ENCODE measurements at places on chromosomes 12 and 14.

DNA sequence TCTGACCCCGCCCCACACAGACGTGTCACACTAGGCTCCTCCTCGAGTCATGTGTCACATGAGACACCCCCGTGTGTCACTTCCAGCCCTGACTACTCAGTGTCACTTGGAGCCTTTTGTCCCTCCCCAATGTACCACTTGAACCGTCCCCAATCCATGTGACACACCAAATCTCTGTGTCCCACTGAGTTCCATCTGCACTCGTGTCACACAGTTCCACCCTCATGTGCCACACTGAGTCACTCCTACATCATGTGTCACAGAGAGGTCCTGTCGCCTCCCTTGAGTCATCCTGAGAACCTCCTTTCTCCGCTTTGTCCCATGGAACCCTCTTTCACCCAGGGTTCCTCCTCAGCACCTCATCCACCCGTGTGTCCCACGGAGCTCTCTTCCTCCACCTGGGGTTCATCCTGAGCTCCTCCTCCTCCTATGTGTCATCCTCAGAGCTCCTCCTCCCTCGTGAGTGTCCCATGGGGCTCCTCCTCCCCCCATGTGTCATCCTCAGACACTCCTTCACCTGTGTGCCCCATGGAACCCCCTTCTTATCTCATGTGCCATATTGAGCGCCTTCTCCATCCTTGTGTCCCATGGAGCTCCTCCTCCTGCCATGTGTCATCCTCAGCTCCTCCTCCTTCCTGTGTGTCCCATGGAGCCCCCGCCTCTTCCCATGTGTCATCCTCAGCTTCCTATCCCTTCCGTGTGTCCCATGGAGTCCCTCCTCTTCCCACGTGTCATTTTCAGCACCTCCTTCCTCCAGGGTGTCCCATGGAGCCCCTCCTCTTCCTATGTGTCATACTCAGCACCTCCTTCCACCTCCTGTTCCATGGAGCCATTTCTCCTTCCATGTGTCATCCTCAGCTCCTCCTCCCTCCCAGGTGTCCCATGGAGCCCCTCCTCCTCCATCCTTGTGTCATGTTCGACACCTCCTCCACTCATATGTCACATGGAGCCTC, 32.0 kb downstream of the RTL1 start:
- peak; percentile 23 for DNase-seq

DNA sequence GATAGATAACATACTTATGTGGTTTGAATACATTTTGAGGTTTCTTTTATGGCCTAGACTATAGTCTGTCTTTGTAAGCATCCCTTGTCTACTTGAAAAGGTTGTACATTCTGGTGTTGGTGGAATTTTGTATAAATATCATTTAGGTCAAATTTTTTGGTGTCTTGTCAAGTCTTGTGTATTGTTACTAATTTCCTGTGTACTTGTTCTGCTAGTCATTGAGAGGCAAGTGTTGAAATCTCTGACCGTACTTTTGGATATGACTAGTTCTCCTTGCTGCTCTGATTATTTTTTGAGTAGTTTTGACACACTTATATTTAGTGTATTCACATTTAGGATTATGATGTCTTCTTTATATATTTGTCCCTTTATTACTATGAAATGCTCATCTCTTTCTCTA, 219.6 kb downstream of the CCDC91 start:
- peak; percentile 78 for DNase-seq

- no peak for DNase-seq
These were observed 16.8 kb downstream of the OR4K1 start for GRCh38 chr14:19947413-19948090.

DNA sequence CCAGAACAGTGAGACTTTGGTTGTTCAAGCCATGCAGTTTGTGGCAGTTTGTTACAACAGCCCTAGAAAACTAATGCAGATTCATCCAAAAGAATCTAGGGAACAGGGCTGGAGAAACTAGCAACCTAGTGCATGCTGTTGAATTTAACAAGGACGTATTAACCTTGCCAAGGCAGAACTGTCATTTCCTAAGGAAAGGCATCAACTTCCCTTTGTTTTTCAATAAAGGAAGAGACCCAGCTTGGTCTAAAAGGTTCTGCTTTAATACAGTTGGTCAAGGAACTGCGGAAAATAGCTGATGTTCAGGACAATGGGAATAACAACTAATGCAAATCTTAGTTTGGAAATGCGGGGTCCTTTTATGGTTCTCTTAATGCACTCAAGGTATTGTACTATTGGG, 11.5 kb downstream of the AK7 start:
- no peak for DNase-seq

DNA sequence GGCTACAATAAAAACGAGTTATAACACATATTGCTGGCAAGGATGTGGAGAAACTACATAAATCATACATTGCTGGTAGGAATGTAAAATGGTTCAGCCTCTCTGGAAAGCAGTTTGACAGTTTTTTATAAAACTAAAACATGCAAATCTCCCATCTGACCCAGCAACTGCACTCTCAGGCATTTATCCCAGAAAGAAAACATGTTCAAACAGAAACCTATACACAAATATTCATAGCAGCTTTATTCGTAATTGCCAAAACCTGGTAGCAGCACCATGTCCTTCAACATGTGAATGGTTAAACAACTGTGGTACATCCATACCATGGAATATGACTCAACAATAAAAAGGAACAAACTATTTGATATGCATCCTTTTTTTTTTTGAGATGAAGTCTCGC, 10.1 kb upstream of the TMCC3 start:
- DNase-seq: no peak

GRCh38 chr12:40502322-40502721, 189.9 kb upstream of the CNTN1 start:
- DNase-seq: no peak

DNA sequence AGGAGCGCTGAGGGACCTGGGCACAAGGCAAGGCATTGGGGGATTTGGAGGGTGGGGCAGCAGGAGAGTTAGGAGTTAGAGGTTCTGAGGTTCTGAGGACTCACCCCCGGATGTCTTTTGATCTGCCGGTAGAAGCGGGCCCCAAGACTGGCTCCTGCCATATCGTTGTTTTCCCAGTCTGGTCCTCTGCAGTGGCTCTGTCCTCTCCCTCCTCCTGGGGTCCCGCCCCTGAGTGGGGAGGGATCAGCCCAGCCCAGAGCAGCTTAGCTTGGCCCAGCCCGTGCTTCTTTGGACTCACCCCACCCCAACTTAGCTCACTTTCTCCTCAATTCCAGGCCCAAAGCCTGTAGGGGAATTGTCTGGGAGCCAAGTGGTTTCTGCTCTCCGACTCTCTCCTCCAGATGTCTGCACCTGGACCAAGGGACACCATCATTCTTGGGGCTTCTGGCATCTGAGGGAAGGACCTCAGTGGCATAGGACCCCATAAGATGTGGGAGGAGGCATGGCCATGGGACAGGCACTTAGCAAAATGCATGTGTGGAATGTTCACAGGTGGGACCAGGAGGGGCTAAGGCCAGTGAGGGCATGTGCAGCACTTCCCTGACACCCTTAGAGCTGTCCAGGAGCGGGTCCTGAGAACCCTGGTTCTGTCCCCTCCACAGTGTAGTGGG, 7.5 kb downstream of the SHMT2 start:
- DNase-seq: no peak

GRCh38 chr14:50469982-50470381, 62.4 kb downstream of the MAP4K5 start:
- no peak for DNase-seq

DNA sequence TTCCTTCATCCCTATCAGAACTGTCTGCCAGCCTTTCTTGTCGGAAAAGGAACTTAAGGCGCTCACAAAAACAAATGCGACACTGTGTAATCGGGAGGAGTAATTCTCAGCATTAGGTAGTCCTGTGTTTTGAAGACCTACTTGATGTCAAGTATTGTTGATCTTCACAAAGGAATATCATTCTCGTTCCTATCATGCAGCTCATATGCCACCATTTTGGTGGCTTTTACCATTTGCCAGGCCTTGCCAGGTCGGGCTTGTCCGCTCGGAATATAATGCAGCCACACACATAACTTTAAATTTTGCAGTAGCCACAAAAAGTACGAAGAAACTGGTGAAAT, 903 bp upstream of the PPP4R3A start:
- no peak for DNase-seq

GRCh38 chr14:75562489-75562888, 15.9 kb upstream of the FLVCR2 start:
- no peak for DNase-seq

DNA sequence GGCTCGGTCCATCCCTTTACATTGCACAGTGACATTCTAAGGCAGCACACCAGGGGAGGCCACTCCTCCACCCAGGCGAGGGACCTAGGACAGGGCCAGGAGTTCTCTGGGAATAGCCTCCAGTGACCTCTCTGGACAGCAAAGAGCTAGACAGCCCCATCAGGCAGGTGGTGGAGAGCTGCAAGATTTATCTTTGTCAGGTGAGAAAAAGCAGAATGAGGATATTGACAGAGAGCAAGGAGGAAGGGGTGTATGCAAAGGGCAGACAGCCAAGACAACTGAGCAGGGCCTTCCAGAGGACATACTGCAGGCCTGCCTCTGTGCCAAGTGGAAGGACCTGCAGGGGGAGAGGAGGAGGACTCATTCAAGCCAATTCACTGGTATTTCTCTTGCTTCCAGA, 112.4 kb upstream of the MAX start:
- peak; percentile 42 for DNase-seq

DNA sequence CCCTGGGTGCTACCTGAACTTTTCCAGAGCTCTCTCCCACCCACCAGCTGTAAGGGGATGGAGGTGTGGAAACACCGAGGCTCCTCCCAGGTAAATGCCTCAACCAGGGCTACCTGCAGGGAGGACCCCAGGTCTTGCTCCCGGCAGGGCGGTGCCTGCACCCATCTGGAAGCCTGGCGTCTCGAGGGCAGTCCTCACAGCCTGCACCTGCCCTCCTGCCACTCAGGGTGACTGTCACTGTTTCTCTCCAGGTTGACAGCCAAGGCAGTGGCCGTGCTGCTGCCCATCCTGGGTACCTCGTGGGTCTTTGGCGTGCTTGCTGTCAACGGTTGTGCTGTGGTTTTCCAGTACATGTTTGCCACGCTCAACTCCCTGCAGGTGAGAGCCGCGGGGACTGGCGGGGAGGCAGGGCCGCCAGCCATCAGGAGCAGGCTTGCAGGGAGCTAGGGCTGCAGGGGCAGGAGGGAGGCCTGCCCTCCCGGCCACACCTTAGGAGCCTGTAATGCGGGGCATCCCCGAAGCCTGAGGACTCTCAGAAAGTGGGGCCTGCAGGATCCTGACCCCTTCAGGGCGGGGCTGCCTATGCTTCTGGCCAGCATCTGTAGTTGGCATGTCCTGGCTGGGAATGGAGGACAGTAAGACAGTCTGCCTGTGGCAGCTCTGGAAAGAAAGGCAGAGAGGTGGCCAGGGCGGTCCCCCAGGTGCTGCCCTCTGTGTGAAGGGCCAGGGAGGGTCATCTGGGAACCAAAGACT, 182.3 kb downstream of the ADGRD1 start:
- no peak for DNase-seq

DNA sequence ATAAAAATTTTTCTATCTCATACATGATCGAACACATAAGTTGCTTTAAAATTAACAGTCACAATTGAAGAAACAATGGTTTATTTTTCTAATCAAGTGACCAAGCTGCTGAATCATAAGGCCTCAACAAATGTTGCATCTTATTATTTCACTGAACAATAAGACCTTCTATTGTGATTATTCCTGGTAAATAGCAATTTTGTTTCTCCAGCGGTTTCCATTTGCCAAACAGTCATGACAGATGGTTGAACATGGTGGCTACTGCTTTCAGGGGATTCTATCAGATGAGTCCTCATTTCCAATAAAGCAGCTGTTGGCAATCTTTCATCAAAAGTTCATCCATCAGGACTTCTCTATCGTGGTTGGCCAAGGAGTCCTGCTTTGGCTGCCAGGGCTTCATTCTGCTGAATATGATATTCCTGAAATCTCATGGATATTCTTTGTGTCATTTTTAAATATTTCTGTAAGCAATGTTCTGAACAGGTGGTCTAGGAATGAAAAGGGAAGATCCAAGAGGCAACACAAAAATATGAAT, 13.0 kb downstream of the TOMM20L start:
- no peak for DNase-seq
